ENCODE measurements at places on chromosomes 5 and 9. TPM values are rescaled to one million over a fixed set of nuclear protein-coding genes. Genes with fewer than 3 reads are reported as not detected.

The SLC6A7 gene
- 0.65 TPM for polyA plus RNA-seq

The MCIDAS gene
- polyA plus RNA-seq = not detected

The CDH12 gene
- polyA plus RNA-seq = 20.3 TPM

The SPINK13 gene
- polyA plus RNA-seq = not detected

The GIN1 gene
- 13.6 TPM for polyA plus RNA-seq

The SLC6A18 gene
- not detected for polyA plus RNA-seq

The PRR16 gene
- polyA plus RNA-seq = 0.25 TPM

The DMRT3 gene
- polyA plus RNA-seq = not detected

The CBY3 gene
- polyA plus RNA-seq = not detected

The PCDHGB3 gene
- 1.2 TPM for polyA plus RNA-seq

The KIF20A gene
- polyA plus RNA-seq = 0.17 TPM

The FCN1 gene
- polyA plus RNA-seq = not detected

The IFNB1 gene
- not detected for polyA plus RNA-seq

The SLC25A2 gene
- polyA plus RNA-seq = not detected

The LAMC3 gene
- not detected for polyA plus RNA-seq

The SDHA gene
- 131 TPM for polyA plus RNA-seq

The SOHLH1 gene
- 1.4 TPM for polyA plus RNA-seq

The NTNG2 gene
- polyA plus RNA-seq = 0.13 TPM

The PDE8B gene
- 21.6 TPM for polyA plus RNA-seq

The DAB2IP gene
- polyA plus RNA-seq = 0.07 TPM

The ARHGEF28 gene
- 2.6 TPM for polyA plus RNA-seq

The PPP6C gene
- polyA plus RNA-seq = 39.5 TPM

The OR1Q1 gene
- not detected for polyA plus RNA-seq

The REXO4 gene
- 4.1 TPM for polyA plus RNA-seq

The RNF224 gene
- polyA plus RNA-seq = not detected

The GRIN3A gene
- 2.8 TPM for polyA plus RNA-seq

The SYK gene
- not detected for polyA plus RNA-seq

The CSF1R gene
- polyA plus RNA-seq = 0.25 TPM

The CYSRT1 gene
- polyA plus RNA-seq = 0.26 TPM

The DMGDH gene
- 0.10 TPM for polyA plus RNA-seq

The SNX2 gene
- 333 TPM for polyA plus RNA-seq

The IER5L gene
- 0.17 TPM for polyA plus RNA-seq

The TEX48 gene
- not detected for polyA plus RNA-seq

The G3BP1 gene
- 40.6 TPM for polyA plus RNA-seq

The LCN9 gene
- polyA plus RNA-seq = not detected

The ADAMTSL2 gene
- not detected for polyA plus RNA-seq

The SNCAIP gene
- polyA plus RNA-seq = 4.6 TPM

The FABP6 gene
- polyA plus RNA-seq = 67.3 TPM

The LCN1 gene
- not detected for polyA plus RNA-seq

The IL3 gene
- polyA plus RNA-seq = not detected

The RASGEF1C gene
- not detected for polyA plus RNA-seq

The PRSS3 gene
- 26.2 TPM for polyA plus RNA-seq

The FUT7 gene
- not detected for polyA plus RNA-seq

The C5orf63 gene
- 28.9 TPM for polyA plus RNA-seq

The BAAT gene
- 0.71 TPM for polyA plus RNA-seq

The SLC6A19 gene
- polyA plus RNA-seq = not detected

The PJA2 gene
- polyA plus RNA-seq = 267 TPM

The ZNF454 gene
- polyA plus RNA-seq = 1.6 TPM

The ROR2 gene
- not detected for polyA plus RNA-seq
